ENCODE measurements at places on chromosomes 2 and 18.

DNA sequence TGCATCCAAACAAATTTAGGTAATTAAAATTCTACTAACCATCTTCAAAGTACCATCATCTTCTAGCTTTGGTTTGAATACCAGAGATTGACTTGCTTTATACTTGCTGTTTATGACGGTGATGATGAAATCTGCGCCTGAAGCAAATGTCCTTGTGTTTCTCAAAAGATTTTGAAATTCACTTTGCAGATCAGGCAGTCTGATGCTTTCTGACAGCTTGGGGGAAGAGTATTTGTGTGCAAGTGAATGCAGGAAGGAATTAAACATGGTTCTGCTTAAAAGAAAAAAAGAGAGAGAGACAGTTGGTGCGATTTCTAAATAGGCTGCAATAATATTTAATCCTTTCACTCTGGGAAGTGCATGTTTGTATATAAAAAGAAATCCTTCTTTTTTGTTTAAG, 29.6 kb downstream of the CSRNP3 start:
- no peak for DNase-seq

GRCh38 chr2:224310943-224311625, 90.8 kb downstream of the FAM124B start:
- peak; percentile 39 for DNase-seq

DNA sequence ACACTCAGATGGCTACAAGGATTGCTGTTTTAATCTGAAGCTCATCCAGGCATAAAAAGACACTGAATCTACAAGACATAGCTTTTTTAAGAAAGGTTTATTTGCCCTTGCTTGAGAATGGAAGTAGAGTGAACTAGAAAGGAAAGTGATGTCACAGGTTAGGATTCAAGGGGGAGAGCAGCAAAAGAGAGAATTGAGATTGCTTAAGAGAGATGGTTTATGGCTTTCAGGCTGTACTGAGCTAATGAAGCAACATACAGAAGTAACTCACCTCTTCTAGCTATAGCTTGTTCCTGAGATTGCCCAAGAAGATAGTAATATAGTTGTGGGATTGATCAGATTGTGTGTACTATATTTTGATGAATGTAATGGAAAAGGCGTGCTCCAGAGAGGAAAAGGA, 26.1 kb upstream of the ACVR2A start:
- no peak for DNase-seq

DNA sequence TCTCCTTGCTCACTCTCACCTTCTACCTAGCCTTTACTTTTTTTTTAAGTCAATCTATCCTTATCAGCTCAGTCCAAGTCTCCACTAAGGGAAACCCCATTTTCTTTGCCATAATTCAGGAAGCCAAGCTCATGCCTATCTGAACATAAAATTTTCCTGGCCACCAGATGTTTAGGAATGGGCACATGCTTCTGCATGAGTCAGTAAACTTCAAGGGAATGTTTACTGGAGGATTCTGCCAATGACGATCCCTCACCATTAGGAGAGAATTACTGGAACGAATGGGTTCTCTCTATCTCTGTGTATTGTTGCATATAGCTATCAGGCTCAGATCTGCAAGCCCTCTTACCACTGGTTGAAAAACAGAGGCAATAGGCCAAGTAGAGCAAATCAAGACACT, 731.7 kb upstream of the ZNF804A start:
- no peak for DNase-seq

GRCh38 chr2:176755537-176756135, 457.0 kb upstream of the HNRNPA3 start:
- DNase-seq: no peak

Measured in LoVo (cell line).